ENCODE measurements at places on chromosomes 3 and 15.

GRCh38 chr15:67389975-67390374 is 131.0 kb upstream of the C15orf61 start:
- DNase-seq, result no peak

DNA sequence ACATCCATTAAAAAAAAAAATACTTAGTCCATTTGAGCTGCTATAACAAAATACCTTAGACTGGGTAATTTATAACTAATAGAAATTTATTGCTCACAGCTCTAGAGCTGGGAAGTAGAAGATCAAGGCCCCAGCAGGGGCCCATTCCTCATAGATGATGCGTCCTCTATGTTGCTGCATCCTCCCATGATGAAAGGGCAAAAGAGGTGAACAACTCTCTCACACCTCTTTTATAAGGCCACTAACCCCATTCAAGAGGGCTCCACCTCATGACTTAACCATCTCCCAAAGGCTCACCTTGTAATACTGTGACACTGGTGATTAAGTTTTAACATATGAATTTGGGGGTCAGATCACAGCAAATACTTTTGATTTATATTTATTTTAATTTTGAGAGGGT is 3.0 kb upstream of the TLNRD1 start:
- no peak for DNase-seq

- no peak for DNase-seq
Measured at GRCh38 chr3:4376499-4376898, 73.3 kb downstream of the SETMAR start.

- DNase-seq, result no peak
Measured at GRCh38 chr3:20701641-20702040, 515.6 kb upstream of the SGO1 start.

DNA sequence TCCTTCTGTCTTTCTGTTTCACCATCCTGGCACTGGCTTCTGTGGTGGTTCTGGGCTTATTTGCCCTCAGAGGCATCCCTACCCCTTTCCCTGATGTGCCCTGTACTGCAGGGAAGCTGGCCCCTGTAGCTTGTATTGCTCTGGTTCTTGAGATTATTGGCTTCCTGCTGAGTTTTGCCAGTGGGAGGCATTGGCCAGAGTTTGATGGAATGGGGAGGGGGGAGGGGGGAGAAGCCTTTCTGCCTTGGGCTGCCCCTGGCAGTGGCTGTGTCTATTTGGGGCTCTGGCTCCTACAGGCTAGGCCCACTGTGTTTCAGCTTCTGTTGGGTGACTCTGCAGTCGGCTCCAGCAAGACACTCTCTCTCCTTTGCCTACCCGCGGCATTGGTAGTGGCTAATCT is 41.6 kb upstream of the SEMA6D start:
- no peak for DNase-seq

DNA sequence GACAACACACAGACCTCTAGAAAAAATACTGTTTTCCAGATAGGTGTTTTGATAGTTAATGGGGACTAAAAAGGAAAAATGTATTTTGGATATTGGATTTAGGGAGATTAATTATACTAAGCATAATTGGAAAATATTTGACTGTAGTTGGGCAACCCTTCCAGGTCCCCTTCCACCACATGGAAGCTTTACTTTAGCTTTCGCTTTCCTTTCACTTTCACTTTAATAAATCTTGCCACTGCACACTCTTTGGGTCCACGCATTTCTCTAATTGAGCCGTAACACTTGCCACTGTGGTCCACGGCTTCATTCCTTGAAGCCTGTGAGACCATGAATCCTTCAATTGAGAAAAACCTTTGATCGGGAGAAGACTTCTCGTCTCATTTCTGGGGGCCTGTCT is 15.5 kb downstream of the GLDN start:
- no peak for DNase-seq

- no peak for DNase-seq
Measured at GRCh38 chr3:178705925-178706324, 169.7 kb downstream of the KCNMB2 start.

GRCh38 chr15:98658831-98659699 is 10.7 kb downstream of the IGF1R start:
- DNase-seq, result peak; percentile 30

- DNase-seq, result no peak
Measured at GRCh38 chr15:49901321-49901720, 217.7 kb downstream of the ATP8B4 start.

GRCh38 chr3:127461286-127461910 is 129.1 kb downstream of the TPRA1 start:
- no peak for DNase-seq

GRCh38 chr15:73991260-73991659 is 835 bp downstream of the STOML1 start:
- no peak for DNase-seq

- DNase-seq, result no peak
Measured at GRCh38 chr15:49423021-49423420, at the start of gene FGF7. FGF7 (plus strand) TSS chr15:49423242; CDS start chr15:49424298, 1,056 bp downstream.

GRCh38 chr15:98800437-98801233 is 152.3 kb downstream of the IGF1R start:
- no peak for DNase-seq

DNA sequence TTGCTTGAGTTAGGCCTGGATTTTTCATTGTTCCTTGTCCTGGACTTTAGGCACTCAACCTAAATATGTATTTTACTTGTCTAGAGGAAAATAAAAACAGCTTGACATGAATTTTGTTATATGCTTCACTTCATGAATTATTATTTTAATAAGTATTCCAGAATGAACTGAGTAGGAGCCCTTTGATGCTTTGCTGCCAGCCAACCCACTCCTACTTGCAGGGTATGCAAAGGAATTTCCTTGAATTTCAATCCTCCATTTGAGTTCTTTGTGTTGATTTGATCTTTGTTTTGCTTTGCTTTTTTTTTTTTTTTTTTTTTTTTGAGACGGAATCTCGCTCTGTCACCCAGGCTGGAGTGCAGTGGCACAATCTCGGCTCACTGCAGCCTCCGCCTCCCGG is 11.6 kb downstream of the ARL6IP5 start:
- no peak for DNase-seq

- no peak for DNase-seq
Measured at GRCh38 chr3:42533161-42533897, 30.9 kb downstream of the VIPR1 start.

- no peak for DNase-seq
Measured at GRCh38 chr15:52532427-52532826, 3.7 kb upstream of the MYO5A start.

DNA sequence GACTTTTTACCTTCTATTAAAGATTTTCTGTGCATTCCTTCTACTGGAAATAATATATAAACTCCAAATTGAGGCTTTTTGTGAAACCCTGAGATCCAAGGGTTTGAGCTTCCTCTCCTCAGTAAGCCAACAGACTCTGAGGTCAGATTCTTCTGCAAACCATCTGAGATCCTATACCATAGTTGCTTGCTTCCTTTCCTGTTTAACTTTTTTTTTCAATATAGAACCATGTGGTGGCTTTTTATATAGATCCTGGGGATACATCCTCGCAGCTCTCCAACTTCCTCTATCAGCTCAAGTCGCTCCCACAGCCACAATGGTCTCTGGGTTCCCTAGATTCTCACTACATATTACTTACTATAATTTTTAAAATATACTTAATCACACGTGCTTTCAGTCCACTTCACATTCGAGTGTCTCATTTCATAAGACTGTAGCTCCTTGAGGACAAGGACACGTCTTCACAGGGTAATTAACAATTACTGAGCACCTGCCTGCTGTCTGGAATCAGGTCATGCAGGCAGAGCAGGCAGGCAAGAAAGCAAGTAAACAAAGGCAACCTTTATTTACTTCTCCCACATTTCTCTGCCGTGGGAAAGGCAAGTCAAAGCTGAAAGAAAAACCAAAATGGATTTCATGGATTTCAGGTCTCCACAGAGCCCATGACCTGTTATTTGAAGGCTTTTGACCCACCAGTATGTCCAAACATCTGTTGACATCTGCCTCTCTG is 941.5 kb downstream of the FHIT start:
- DNase-seq, result no peak

- DNase-seq, result no peak
Measured at GRCh38 chr3:131928593-131928992, 106.2 kb downstream of the CPNE4 start.

DNA sequence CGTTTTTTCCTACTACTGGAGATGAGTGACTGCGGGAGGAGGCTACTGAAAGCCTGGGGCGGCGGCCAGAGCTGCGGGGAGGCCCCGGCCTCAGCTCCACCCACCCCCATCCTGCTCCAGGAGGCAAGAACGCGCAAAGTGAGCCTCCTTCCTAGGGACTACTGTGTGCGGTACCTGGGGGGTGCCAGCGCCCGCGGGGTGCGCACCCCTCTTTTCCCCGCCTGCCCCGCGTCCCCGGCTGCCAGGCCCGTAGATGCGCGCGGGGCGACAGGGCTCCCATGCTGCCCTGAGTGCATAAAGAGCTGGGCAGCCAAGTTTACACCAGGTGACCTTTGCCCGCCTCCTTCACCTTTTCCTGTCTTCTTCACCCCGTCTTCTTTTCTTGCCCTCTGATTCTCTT is 2.5 kb upstream of the USF3 start:
- no peak for DNase-seq

DNA sequence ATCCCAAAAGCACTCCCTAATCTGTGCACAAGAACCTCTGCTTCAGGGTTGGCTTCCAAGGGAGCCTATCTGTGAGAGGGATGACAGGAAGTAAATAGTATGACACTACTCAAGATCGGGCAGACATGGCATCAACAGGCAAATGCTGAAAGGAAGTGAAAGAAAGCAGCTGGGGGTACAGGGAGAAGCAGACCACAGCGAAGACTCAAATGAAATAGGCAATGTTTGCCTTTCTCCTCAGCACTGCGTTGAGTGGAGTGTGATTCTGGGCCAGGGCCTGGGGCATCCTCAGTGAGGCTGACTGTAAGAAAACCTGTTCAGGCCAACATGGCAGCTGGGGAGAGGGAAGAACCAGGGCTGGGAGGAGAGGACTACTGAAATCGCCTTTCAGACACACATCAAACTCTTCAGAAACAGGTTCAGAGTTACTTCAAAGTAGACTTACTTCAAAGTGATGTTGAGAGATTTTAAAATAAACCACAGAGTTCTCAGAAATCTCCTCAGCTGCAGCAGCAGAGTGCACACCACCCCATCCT is 96.6 kb downstream of the SLC9A9 start:
- DNase-seq, result peak; percentile 21

DNA sequence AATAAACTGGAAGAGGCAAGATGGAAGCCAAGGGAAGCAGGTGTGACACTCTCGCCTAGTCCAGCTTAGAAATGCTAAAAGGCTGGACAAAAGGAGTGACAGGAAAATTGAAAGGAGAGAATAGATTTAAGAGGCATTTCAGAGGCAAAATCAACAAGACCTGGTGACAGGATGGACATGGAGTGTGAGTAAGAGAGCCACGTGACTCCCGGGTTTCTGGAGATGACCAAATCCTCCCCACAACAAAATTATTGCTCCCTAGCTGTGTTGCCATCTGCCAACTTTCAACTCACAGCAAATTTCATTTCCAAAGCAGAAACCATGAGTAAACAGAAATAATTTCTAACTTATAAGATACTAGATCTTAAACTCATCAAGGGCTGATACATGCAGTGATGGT is 52.6 kb downstream of the MTHFS start:
- DNase-seq, result no peak

DNA sequence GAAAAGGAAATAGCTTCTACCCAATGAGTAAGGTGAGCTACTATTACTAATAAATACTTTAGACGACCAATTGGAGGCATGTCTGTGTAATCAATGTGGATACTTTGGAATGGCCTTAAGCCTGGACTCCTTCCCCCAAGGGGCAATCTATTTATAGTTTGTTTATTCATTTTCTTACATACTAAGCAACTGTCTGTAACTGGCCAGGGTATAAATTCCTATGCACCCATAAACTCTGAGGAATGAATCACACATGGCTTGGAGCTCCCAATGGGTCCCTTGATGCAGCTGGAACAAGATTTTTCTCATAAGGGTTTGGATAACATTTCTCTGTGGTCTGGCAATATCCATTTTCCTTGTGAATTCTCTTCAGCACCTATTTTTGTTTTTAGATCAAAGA is 506.8 kb downstream of the EDEM1 start:
- no peak for DNase-seq

GRCh38 chr3:56783644-56784447 is 17.9 kb downstream of the ARHGEF3 start:
- peak; percentile 87 for DNase-seq

GRCh38 chr3:104206925-104207324 is 1159.8 kb upstream of the ALCAM start:
- no peak for DNase-seq

GRCh38 chr3:54303517-54304375 is 181.4 kb downstream of the CACNA2D3 start:
- no peak for DNase-seq

- DNase-seq, result no peak
Measured at GRCh38 chr15:47139965-47140364, 577.3 kb upstream of the SEMA6D start.

DNA sequence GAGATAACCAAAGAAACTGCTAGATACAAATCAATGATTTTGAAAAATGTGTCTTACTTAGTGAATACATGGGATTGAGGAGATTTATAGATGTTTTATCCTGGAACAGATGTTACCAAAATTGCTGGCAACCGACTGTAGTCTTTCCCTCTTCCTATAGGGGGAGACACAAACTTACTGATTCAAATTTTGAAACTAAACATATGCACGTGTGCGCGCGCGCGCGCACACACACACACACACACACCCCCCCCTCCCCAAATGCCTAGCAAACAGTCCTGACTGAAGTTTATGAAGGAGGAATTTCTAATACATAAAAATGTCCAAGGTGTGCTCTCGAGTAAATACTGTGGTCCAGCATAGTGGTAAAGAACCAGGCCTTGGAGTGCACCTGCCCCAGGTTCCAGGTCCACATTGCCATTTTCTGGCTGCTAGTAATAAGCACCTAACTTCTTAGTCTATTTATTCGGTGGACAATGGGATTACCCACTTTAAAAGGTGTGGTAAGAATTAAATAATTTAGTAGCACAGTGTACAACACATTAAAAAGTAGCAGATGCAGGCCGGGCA is 18.5 kb upstream of the C3orf62 start:
- DNase-seq, result peak; percentile 21

DNA sequence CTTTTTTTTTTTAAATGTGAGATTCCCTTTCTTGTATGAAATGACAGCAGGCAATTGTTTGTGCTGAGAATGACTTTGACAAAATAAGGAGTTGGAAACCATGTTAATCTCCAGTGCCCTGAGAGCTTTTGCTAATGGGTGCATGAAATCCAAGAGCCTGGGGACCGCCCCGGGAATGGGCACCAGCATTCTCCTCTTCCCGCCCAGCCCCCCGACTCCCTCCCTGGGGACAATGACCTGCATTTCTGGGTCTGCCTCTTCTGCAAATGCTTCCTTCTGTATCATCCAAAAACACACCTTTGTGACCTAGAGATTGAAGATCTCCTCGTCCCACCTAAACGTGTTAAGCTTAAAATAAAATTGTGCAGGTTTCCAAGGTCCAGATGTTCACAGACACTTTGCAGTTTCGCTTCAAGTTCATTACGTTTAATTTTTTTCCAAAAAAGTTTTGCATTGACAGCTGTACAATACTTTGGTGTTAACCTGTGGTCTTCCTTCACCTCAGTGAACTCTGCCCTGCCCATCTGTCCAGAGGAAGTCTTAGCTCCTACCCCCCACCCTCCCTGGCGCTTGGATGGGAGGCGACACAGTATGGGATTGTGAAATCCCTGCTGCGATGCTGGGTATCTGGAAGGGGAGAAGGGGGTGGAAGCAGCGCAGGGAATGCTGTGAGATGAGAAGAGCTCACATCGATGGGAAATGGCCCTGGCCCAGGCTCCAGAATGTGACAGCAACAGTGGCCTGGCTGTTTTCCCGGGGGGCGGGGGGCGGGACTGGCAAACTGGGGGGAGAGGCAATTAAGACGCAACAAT is 50.1 kb downstream of the TLE3 start:
- peak; percentile 8 for DNase-seq

GRCh38 chr15:101477851-101478362 is 11.6 kb downstream of the PCSK6 start:
- DNase-seq, result no peak

GRCh38 chr15:61879219-61879618 is 181.0 kb downstream of the VPS13C start:
- DNase-seq, result no peak
